ENCODE measurements at places on chromosomes 2 and 18.

- no peak for DNase-seq
Observed at GRCh38 chr2:187138265-187138664, 289.3 kb upstream of the ZSWIM2 start.

GRCh38 chr2:99660616-99661406 is 171.0 kb upstream of the REV1 start:
- DNase-seq, result no peak

GRCh38 chr2:45643543-45644542 is 7.6 kb upstream of the PRKCE start:
- no peak for DNase-seq

GRCh38 chr2:205002390-205002789 is 457.1 kb downstream of the PARD3B start:
- no peak for DNase-seq

- no peak for DNase-seq
Observed at GRCh38 chr2:238691596-238692491, 156.0 kb upstream of the TWIST2 start.

GRCh38 chr2:121175326-121175725 is 109.7 kb downstream of the TFCP2L1 start:
- DNase-seq, result no peak

- DNase-seq, result no peak
Observed at GRCh38 chr2:29401994-29402393, 286.8 kb downstream of the CLIP4 start.

GRCh38 chr2:225164401-225165050 is 122.3 kb upstream of the DOCK10 start:
- no peak for DNase-seq
